ENCODE measurements at places on chromosomes 12 and 14.

DNA sequence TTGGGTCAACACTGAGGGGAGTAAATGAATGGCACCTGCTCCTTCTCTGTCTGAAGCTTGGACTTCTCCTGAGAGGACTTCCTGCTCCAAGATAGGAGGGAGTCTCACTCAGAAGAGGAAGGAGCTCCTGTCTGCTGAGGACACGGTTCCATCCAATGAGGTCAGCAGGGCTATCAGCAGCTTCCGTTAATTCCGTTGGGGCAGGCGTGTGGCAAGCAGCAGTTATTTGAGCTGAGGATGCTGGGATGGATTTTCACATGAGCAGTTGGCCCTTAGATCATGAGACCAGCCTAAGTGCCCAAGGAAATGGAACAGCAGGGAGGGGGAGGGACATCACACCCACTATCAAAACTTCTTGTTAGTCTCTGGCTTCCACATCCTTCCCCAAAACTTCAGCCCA lies 159.0 kb upstream of the PZP start:
- DNase-seq = no peak

DNA sequence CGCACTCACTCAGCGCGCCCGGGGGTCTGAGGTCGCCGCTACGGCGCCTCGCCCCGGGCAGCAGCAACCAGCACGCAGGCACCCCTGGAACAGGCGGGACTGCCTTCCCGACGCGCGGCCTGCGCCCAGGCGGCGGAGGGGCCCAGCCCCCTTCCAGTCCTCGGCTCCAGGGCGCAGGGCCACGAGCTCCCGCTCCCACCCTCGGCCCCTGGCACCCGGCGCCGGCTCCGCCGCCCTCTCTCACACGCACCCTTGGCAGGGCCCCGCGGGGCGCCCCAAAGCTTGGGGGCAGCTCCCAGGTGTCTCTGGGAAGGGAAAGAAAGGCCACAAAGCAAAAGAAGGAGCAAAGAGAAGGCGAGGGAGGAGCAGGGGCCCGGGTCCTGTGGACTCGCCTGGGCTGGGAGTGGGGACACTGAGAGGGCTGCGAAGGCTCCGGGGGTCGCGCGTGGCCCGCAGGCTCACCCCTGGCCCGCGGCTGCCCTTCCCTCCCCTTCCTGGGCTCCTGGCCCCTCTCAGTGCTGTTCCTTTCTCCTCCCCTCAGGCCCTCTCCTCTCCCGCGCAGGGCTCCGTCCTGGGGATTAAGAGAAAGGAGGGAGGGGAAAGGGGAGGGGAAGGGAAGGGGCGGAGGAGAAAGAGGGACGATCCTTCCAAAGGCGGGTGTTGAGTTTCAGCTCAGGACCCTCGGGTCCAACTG lies 907 bp upstream of the EFS start:
- DNase-seq = no peak

- no peak for DNase-seq
Measured at GRCh38 chr12:3520711-3521110, 29.7 kb downstream of the PRMT8 start.

DNA sequence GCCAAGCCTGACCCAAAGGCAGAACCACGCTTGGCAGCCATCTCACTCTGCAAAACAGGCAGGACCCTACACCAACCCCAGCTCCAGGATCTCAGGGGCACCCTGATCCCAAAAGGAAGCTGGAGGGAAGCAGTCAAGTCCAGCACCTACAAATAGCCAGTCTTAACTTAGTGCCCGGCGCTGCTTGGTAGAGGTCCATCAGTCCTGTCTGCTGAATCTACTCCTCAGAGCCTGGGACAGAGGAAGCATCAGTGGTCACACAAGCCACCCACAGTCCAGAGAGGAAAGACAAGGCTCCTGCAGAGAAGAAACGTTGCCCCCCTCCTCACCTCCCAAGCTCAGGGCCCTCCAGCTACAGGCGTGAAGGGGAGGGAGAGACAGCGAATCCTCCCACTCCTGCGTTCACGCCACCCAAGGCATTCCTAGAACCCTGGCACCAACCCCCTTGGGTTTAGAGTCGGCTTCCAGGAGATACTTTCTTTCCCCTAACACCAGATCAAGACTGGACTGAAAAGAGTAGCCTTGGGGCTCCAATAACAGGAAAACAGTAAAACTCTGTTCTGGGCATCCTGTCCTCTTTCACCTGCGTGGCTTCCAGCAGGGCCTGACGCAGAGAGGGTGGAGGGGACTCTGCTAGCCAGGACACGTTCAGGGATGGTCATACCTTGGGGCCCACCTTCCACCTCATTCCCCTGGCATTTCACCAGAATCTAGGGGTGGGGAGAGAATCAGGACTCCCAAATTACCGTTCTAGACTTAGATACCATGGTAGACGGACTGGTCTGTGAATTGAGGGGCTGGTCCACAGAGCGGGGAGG lies 1.2 kb downstream of the PXN start:
- DNase-seq = no peak

- DNase-seq = no peak
Measured at GRCh38 chr14:55749201-55749812, 169.3 kb downstream of the KTN1 start.

- DNase-seq = no peak
Measured at GRCh38 chr12:94855853-94856252, 147.6 kb downstream of the NDUFA12 start.

DNA sequence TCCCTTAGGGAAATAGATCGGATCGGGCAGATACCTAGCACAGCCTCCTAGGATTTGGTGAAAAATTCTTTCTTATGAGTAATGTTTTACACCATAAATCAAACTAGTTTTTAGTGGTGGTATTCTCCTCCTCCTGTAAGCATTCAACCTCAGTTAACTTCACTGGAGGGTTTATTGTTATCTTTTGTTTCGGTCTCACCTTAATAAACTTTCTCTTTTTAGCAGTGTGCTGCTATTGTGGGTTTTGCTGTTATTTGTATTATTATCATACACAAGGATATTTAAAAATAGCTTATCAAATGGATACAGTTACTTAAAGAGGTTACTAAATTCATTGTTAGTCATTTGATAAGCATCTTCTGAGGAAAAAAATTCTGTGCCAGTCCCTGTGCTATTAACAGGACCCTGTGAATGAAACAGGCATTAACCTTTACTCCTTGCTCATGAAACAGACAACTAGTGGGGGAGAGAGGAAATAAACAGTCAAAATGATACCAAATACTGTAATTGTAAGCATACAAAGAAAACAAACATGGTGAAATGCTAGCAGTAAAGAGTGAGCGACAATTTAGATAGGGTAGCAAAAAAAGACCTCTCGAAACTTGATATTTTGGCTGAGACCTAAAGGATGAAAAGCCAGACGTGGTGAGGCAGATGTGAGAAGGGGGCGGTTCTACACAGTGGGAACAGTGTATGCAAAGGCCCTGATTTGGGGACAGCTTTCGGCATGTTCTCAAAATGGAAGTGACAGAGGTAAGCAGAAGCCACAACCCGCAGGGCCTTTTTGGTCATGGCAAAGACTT lies 178.7 kb upstream of the SOX5 start:
- peak; percentile 5 for DNase-seq

All from GM19239 (cell line).